ENCODE measurements at places on chromosomes 4 and X. TPM values are rescaled to one million over a fixed set of nuclear protein-coding genes. Genes with fewer than 3 reads are reported as not detected.

The LUZP4 gene
- not detected for total RNA-seq

The GABRE gene
- 9.6 TPM for total RNA-seq

The GAGE13 gene
- total RNA-seq = not detected

The PAGE2B gene
- not detected for total RNA-seq

The GYPA gene
- not detected for total RNA-seq

The TEX13B gene
- total RNA-seq = not detected

Measured in thoracic aorta endothelial cell (primary cell).